Thymus (tissue), 14 donors: ENCODE measurements at places on chromosomes 11 and 22. TPM values are rescaled to one million over a fixed set of nuclear protein-coding genes. Genes with fewer than 3 reads are reported as not detected.

DNA sequence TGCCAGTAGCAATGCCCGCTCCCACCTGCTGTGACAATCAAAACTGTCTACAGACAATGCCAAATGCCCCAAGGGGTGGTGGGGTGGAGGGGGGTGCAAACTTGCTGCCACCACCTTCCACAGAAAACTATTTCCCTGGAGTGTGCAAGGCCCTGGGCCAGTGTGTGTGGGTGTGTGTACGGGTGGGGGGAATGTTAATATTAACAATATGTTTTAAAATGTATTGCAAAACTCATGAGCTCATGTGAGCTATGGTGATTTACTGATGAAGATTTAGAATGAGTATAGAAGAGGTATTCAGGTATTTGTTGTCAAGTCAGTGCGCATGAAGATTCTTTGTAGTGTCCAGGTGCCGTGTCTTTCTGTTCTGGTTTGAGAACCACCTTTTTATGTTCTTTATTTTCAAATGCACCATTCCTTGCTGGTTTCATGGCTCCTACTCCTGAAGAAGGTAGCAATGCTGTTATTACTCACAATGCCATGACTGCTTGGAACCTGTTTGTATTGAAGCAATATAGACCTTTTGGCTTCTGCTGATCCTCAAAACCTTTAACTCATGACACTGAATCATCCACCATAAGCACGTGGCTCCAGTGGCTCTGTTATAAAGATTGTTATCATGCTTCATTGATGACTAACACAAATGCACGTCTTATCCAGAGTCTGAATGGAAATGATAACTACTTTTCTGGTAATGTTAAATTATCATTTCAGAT, 29.9 kb upstream of the AQP11 start:
- no peak for DNase-seq

GRCh38 chr11:129951201-129951865, 51.3 kb downstream of the PRDM10 start:
- DNase-seq: no peak

- DNase-seq: no peak
These were observed 35.7 kb upstream of the KLHL35 start for GRCh38 chr11:75468534-75469340.

The LMO2 gene
- total RNA-seq: 9.4 TPM

DNA sequence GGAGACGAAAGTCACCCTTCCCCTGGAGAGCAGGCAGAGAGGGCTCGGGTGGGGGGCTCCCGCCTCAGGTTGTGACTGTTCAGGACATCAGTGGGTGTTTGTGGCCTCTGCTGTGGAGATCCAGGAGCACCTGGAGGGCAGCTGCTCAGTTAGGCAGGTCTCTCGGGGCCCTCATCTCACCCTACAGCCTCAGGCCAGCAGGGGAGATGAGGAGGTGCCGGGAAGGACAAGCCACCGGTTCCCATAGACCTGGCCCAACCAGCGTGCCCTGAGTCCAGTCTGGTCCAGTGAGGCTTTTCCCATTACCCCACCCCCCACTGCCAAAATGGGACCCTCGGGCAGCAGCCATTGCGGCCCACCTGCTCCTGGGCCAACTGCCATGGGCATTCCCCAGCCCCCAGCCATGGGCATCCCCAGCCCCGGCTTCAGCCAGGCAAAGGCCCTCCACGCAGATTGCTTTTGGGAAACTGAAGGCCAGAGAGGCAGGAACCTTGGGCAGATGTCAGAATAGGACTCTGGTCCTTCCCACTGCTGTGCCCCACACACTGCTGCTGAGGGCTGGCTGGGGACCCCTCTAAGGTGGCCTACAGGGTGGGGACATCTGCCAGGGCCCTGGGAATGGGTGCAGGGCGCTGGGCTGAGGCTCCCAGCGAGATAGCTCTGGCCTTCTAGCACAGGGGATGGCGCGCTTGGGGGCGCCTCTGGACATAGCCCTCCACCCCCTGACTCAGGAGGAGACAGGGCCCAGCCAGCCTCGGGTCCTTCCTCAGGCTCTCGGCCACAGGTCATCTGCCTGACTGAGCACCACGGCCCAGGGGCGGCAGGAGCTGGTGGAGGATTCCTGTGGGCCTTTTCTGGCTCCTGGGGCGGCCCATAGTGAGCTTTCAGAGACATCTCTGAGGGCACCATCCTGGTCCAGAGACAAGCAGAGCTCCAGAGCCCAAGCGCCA, 4.8 kb downstream of the PIM3 start:
- no peak for DNase-seq

- DNase-seq: no peak
These were observed 18.9 kb downstream of the SHANK3 start for GRCh38 chr22:50691521-50691920.

GRCh38 chr11:20087118-20087521, 73.2 kb downstream of the DBX1 start:
- no peak for DNase-seq

The POGLUT3 gene
- 17.0 TPM for total RNA-seq

DNA sequence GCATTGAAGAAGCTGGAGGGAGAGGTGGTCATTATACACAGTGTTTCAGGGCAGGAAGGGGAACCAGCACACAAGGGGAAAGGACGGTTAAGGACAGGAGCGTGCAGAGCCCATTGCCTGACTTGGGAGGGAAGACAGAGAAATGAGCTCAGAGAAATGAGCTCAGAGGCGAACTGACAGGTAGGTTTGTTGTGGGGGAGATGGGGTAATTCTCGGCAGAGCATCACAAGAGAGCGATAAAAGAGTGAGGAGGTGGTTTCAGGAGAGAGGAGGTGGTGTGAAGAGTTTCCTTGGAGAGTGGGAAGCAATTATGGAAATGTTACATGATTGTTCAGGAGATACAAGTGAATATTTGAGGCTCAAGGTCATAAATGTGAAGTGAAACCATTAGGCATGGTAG, 61.0 kb downstream of the MRGPRX1 start:
- no peak for DNase-seq

DNA sequence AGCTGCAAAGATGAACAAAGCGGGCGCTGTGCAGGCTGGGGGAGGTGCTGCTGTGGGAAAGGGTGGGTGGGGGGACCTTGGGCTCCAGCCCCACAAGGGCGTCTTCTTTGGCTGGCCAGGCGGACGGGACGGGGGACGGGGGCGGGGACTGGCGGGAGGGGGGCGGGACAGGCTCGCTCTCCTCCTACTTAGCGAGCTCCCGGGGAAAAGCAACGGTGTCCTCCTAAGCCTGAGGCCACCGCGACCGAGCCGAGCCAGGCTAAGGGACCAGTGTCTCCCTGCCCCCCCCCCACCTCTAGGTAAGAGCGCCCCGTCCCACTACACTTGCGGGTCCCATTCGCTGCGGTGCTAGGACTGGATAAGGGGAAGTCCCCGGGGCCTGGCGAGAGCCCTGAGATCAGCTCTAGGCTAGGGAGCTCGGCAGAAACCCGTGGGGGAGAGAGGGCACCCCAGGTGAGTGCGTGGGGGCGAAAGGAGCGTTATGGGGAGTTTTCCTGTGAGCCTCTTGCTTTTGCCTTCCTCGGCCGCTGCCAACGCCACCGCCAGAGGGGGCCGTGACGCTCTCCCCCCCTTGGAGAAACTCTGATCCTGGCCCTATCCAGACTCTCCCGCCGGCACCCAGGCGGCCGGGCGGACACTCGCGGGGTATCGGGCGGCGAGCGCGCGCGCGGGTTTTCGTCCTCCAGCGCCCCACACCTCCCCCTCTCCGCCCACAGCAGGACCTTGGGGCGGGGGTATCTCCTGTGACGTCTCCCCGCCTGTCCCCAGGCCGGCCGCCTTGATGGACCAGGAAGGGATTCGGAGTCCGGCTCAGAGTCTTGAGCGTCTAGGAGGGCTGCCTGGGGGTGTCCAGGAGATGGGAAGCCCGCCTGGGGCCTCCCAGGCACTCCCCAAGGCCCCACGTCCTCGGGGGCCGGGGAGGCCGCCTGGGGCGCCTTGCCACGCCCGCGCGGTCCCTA, at the start of gene PHLDB1:
TSS of gene PHLDB1 (plus strand) at position 215 of the 959 bp plus-strand sequence. CDS start 6,222 bp downstream, outside the sequence.
- no peak for DNase-seq

The SEPTIN3 gene
- 0.90 TPM for total RNA-seq

DNA sequence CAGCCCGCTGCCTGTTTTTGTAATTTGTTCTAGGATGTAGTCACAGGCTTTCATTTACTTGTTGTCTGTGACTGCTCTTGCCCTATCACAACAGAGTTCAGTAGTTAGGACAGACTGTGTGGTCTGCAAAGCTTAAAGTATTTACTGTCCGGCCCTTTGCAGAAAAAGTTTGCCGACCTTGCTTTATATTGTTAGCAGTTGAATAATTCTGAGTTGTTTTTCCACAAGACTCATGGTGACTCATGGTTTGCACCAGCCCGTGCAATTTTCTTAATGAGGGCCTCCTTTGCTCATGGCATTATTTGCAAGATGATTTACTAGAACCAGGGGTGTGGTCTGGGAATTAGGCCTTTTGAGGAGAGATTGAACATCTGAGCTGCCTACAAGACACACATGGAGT, 110.6 kb downstream of the SCN3B start:
- DNase-seq: no peak

- no peak for DNase-seq
These were observed 2.0 kb upstream of the TRIM34 start for GRCh38 chr11:5622802-5623201.

- no peak for DNase-seq
These were observed at the start of gene GP1BB for GRCh38 chr22:19723232-19723982. Gene GP1BB (plus strand): TSS chr22:19723539. CDS start chr22:19723570, 31 bp downstream.

The OR2AT4 gene
- total RNA-seq: not detected

- no peak for DNase-seq
These were observed 73.2 kb upstream of the BLID start for GRCh38 chr11:122189229-122189628.

GRCh38 chr11:96211436-96211835, 131.6 kb downstream of the MAML2 start:
- peak; percentile 64 for DNase-seq

DNA sequence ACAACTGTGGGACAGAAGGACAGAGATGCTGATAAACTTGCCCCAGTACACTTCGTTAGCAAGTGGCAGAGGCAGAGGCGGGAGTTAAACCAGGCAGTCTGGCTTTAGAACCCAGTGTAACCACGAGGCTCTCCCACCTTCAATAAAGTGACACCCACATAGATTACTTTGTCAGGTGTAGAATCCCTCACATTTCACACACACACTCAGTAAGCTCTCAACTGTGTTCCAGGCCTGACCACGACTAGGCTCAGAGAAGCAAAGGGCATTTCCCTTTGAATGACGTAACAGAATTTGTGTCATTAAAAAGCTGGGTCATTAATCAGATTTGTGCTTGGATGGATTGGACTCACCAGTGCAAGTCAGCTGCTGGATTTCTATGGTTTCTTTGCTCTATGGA, 118.3 kb upstream of the RCN1 start:
- no peak for DNase-seq

The PTPRJ gene
- 7.5 TPM for total RNA-seq

The GGT5 gene
- 3.2 TPM for total RNA-seq

The TSPO gene
- total RNA-seq: 32.0 TPM

The UBQLNL gene
- total RNA-seq: 0.09 TPM

DNA sequence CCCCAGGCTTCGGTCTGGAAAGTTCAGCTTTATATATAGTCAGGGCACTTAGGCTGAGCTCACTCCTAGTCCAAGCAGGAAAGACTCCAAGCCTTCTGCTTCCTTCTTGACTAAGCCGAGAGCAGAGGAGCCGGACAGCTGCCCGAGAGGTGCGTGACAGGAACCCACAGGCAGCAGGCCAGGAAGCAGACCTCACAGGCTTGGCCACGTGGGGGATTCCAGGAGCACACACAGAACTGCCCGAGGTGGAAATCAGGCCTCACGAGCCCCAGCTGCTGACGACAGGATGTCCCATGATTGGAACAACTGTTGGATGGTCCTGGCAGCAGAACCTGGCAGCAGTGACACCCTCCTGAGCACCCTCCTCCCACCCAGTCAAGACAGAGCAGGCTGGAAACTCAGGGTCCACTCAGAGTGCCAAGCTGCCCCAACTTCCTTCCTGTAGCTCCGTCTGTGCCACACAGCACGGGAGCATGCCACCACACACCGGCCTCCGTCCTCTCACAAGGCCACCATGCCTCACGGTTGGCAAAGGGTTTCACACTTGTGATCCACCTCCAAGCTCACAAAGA, 5.4 kb downstream of the PLA2G6 start:
- no peak for DNase-seq

- no peak for DNase-seq
These were observed 27.6 kb upstream of the CASP12 start for GRCh38 chr11:104925850-104926249.

The EXPH5 gene
- total RNA-seq: 1.8 TPM

DNA sequence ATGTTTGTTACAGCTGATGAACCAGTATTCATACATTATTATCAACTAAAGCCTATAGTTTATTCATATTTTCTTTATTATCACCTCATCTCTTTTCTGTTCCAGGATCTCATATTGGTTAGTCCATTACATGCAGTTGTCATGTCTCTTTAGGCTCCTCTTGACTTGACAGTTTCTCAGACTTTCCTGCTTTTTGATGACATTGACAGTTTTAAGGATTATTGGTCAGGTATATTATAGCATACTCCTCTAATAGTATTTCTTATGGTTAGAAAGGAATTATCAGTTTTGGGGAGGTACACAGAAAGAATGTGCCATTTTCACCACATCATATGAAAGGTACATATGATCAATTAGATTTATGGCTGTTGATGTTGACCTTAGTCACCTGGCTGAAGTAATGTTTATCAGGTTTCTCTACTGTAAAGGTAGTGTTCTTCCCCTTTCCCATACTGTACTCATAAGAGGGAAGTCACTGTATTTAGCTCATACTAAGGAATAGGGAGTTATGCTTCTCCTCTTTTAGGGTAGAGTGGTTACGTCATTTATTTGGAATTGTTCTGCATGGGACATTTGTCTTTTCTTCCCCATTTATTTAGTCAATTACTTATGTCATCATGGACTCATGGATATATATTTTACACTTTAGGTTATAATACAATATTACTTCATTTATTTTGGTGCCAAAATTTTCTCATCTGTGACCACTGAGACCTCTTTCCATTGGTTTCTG, 9.4 kb upstream of the ANO3 start:
- DNase-seq: no peak
